Activated naive CD4-positive, alpha-beta T cell (primary cell): ENCODE measurements at places on chromosomes 12 and 14.

GRCh38 chr14:100593751-100594624 is 6.8 kb upstream of the BEGAIN start:
- no peak for DNase-seq

DNA sequence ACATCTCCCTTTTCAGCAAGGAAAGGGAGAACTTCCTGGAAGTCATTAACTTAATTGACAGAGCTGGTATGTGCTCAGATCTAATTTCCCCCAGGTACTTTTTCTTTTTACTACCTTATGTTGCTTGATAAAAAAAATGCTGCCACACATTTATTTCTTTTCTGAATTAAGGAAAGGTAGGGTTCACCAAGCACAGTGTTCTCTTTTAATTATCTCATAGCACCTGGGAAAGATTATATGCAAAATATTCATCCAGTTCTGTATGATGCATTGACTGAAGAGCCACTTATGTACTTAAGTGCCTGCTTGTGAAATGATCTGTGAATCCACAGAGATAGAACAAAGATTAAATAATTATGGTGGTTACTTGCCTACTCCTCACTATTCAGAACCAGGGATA is 25.1 kb downstream of the KCNC2 start:
- no peak for DNase-seq

- no peak for DNase-seq
Measured at GRCh38 chr12:57726884-57727757, 11.4 kb downstream of the AGAP2 start.

- DNase-seq: no peak
Measured at GRCh38 chr14:95146079-95146771, 11.1 kb downstream of the DICER1 start.

DNA sequence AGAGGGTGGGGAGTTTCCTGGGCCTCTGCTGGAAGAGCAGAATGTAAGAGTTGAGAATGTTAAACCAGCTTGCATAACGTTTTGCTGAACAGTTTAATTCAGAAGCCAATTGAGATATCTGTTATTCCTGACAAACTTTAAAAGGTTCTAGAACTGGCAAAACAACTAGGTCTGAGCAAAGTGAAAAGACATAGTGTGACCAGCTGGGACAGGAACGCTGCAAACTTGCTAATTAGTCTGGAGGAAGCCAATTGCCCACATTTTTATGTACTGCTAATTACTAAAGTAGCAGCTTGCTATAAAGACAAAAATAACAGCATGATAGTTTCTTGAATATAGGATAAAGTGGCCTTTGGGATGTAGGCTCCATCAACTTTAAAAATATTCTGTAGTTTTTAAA is 704.9 kb downstream of the NRXN3 start:
- no peak for DNase-seq

DNA sequence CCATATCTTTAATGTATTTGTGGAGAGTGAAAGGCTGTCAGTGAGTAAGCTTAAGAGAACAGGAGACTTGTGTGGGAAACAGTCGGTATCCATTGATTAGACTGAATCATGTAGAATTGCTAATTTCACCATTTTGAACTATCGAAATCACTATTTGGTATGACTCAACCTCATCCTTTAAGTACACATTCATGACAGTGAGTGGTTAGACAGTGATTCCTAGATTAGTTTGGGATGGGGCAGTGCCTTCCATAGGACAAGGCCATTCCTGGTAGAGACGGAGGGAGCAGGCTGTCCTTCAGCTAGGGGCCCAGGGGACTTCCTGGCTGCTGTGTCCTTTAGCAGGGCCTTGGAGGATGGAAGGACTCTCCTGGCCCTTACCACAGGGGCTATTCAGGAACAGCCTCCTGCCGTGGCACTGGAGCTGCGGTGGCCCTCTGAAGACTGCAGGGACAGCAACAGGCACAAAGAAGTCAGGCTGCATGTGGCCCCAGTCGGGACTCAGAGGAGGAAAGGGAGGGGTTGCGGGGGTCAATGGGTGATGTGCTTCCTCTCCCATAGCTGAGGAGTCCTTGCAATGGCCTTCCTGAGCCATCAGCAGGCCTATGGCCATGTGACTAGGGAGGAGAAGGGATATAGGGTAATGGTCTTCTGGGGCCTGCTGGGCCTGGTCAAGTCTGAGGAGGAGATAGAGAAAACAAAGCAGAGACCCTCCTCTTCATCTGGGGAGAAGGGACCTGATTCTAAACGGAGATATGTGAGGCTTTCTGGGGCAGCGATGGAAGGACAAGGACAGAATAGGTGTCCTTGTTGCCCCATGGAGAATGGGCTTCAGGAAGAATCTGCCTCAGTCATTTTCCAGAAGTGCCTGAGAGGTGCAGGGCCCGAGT is 11.2 kb downstream of the SERPINA1 start:
- no peak for DNase-seq

DNA sequence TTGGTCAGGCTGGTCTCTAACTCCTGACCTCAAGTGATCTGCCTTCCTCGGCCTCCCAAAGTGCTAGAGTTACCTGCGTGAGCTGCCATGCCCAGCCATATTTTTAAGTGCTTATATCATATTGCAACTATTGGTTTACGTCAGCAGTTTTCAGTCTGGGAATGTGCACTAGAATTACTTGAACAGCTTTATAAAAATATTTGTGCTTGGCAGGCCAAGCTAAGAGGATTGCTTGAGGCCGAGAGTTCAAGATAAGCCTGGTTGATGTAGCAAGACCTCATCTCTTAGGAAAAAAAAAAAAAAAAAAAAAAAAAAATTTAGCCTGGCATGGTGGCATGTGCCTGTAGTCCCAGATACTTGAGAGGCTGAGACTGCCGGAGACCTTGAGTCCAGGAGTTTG is 17.1 kb downstream of the KIAA0586 start:
- DNase-seq: no peak
